ENCODE measurements at places on chromosomes 7 and 10. TPM values are rescaled to one million over a fixed set of nuclear protein-coding genes. Genes with fewer than 3 reads are reported as not detected.
A peak's percentile ranks its signal among the peaks of the same experiment; 100 is the strongest.

DNA sequence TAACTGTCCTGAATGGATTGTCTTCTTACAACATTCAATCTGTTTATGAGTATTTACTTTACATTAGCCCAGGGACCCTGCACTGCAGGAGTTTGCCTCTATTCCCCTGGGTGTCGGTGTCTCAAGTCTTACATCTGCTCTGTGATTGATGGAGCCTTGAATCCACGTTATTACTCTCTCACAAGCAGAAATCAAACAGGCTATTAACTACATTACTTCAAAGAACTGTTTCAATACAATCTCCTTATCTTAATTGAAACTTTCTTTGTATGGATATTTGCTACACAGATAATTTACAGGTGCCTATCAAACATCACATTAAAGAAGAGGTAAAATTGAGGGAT is 3.1 kb upstream of the ARID5B start:
- DNase-seq = no peak

DNA sequence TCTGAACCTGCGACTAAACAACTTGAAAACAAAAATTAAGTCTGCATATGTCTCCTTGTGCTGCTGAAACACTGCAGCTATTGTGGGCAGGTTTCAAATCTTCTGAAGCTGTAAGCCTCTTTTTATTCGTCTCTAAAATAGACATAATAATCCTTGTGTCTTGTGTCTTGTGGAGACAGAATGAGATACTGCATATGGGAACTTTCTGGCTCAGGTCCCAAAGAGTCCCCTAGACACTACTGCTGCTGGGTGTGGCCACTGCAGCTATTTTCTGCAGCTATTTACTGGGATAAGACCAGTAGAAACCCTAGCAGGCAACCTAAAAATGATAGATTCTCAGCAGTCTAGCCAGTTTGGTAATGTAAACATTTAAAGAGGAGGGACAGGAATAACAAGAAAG is 252.0 kb downstream of the ELMO1 start:
- DNase-seq = no peak

ITIH2 gene
- not detected for total RNA-seq

DNA sequence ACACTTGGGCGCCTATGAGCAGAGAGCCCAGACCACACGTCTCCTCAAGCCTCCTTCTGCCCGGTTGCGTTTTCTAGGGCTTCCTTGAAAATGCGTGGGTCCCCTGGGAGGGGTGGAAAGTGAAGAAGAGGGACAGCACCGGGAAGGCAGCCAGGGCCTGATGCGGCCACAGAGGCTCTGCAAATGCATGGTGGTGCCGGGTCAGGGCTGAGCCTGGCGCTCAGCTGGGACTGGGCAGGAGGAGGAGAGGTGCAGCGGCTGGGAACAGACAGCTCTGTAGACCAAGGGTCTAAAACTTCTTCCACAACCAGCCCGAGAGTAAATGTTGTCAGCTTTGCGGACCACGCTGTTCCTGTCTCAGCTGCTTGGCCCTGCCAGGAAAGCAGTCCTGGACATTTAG is 1.6 kb downstream of the DPYSL4 start:
- DNase-seq = no peak

DNA sequence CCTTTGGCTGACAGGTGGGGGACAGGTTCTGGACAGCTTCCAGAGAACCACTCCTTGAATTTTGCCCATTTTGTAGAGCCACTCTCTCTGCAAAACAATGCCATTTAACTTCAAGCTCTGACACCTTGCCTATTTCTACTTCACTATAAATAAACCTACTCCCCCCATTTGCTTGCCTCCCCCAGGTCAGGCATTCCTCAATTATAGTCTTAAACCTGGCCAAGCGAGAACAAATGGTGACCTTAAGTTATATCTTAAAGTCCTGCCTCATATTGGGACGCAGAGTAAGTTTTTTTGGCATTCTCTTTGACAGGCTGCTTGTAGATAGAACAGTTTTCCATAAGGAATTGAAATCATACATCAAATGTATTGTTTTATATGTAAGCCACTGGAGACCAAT is 706.9 kb downstream of the LRMDA start:
- DNase-seq = no peak

ZNF33A gene
- total RNA-seq = 14.5 TPM

RNF32 gene
- 0.26 TPM for total RNA-seq

DNA sequence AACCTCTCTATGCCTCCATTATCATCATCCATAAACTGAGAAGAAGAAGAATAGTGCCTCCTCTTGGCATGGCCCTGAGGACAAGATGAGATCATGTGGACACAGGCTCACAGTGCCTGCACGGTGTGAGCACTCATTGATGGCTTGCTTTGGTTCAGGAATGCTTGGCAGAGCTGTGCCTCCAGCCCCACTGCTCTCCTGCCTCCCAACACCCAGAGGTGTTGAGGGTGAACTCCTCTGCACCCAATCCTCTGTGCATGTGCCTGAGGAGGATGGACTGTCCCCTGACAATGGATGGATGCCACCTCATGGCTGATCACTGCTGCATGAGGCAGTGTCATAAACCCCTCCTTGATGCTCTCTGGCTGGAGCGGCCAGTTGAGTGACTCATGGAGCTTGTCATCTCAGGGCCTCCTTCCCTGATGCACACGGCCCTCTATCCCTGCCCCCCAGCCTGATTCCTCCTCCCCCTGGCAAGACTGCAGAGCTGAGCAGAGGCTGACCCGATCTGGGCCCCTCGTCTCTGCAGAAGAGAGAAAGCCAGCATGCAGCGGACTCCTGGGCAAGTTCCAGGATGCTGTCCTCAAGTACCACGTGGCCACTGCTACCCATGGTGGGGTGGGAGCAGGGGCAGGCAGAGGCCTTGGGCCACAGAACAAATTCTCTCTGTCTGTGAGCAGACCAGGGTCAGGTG is 136.3 kb downstream of the KCNMA1 start:
- no peak for DNase-seq

DNA sequence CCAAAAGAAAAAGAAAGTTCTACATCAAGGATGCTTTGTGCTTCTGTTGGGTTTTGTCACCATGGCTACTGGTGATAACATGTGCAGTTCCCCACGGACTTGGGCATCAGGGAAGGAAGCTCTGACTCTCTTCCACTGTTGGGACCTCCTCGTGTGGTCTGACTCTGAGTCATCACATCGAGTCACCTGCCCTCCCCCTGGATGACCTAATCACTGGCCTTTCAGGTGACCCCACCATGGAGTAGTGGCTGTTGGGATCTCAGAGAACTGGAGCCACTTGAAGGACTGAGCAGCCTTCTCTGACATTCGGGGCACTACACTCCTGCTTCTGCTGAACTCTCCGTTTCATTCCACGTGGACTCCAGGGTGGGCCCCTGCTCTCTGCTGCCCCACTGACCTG is 60.8 kb upstream of the DOCK1 start:
- DNase-seq = no peak

GPR15LG gene
- not detected for total RNA-seq

CLDN15 gene
- total RNA-seq = 3.2 TPM

DNA sequence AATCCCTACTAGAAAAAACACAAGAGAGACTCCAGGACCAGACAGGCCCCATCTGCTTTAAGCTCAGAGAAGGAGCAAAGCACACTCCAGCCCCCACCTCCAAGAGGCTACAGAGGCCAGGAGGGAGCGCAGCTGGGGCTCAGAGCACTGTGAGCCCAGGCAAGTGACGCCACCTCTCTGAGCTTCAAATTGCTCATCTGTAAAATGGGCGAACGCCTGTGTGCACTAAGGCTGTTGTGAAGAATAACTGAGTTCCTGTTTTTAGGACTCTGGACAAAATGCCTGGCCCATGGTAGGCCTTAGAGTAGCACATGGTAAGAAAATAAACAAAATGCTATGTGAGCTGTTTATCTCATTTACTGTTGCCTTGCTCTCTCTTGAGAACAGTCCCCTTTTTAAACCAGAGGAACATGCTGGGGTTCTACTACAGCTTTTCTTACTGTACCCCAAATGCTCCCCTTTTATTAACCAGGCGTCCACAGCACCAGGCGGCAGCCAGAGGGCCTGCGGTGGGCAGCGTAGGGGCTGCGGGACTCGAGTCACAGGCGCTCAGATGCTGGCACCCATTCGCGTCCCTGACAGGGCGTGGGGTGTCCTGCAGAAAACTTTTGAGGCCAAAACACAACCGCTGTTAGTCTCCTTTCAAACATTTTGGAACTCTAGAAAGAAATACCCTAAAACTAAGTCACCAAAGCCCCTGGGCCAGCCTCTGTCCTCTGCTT is 103.8 kb downstream of the TAX1BP1 start:
- DNase-seq = no peak

PDCD4 gene
- 72.4 TPM for total RNA-seq

DNA sequence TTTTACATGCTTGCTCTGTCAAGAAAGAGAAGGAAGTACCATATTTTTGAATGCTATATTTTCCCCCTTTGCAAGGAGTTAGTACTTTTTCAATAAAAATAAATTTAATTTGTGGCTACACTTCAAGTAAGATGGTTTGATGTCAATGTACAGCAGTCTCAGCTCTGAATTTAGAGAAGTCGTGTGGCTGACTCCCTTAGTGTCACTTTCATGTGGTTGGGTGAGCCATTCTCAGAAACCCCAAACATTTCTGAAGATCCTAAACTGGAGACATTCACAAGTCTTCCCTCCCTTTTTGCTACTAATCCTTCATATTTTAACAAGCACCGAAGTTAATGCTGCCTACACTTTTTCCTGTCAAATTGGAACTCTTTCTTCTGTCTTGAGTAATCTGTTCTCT is 244.4 kb downstream of the DYNC1I1 start:
- DNase-seq = no peak

GRCh38 chr7:116495736-116496135 is 3.8 kb upstream of the CAV2 start:
- DNase-seq = no peak

DNA sequence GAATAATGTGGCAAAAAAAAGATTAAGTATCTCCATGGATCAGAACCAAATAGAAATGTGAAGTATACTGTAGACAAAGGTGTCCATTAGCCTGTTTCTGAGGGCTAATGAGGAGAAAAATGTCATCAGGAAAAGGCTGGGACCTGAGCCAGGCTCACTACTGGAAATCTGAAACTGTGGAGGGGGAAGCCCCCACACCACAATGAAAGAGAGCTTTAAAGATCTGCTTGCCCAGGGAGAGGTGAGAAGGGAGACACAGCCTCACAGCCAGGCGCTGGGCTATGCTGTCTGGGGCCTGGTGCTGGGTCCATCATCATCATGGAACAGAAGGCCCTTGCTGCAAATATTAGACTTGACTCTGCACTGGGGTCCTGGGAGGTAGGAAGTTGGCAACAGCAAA is 90.4 kb downstream of the OSBPL3 start:
- no peak for DNase-seq

OLAH gene
- total RNA-seq = 0.26 TPM

DNA sequence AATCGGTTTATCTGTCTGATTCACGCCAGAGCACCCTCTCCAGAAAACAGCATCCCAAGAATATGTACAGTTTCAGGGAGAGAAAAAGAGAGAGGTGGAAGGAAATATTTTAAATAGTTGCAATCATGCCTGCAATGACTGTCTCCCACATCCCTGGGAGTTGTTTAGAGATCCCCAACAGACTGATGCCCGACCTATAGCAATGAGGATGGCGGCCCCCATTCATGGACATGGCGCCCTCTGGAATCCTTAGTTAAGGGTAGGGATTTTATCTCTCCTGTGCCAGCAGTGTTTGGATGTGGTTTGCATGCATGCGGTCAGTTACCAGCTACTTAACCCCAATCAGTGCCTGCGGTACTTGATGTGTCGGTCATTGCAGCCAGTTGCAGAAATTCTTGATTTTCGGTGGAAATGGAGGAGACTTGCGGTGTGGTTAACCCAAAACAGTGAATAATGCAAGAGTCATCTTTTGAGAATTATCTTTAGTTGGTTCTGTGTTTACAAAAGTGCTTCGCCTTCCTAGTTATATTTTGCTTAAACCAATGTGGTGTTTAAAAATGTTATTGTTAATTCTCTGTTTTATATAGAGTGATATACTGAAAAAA is 186.0 kb upstream of the TCF7L2 start:
- no peak for DNase-seq

FAM53B gene
- total RNA-seq = 15.2 TPM

GRCh38 chr10:16765509-16766375 is 51.5 kb downstream of the RSU1 start:
- DNase-seq = no peak

- no peak for DNase-seq
Measured at GRCh38 chr10:13231190-13231589, 3.0 kb downstream of the UCMA start.

GRCh38 chr10:22779331-22780019 is 65.1 kb upstream of the PIP4K2A start:
- no peak for DNase-seq

DNA sequence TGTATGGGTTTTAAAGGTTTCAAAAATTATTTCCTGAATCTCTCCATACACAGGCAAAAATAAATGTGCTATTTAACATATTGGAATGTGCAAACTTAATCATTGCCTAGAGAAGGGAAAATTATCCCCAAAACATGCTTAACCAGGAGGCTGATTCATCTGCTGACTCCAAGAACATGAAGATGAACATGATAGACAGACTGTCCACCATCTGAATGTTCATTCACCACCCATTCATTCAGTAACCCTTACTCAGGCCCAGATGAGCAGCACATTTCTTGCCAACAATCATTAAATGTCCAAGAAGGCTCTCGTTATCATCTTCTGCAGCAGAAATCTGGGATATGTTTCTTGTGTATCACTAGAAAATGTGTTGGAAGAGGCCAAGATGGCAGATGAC is 110.6 kb downstream of the PPP1R9A start:
- DNase-seq = no peak

CALHM1 gene
- total RNA-seq = not detected

GRCh38 chr10:93993782-93994437 is at the start of gene PLCE1:
PLCE1 (plus strand) TSS chr10:93993931; CDS start chr10:94031047, 37,116 bp downstream.
- DNase-seq = peak; percentile 29

DOCK1 gene
- 69.3 TPM for total RNA-seq

TAS2R41 gene
- not detected for total RNA-seq

DNA sequence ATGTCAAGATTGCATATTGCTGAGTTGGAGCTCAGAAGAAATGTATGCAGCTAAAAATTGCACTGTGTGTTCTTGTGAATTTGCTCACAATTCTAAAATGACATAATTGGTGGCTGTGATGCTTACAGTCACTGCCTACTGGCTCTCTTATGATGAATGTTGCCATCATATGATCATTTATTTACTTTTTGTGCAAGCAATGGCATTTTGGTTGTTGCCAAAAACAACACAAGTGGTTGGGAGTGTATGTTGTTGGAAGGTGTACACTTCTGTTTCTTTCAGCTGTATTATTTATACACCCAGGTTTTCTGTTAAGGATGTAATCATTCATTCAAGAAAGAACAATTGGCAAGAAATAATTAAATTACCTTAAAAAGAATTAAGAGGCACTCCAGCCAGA is 28.9 kb downstream of the PON1 start:
- DNase-seq = no peak

DNA sequence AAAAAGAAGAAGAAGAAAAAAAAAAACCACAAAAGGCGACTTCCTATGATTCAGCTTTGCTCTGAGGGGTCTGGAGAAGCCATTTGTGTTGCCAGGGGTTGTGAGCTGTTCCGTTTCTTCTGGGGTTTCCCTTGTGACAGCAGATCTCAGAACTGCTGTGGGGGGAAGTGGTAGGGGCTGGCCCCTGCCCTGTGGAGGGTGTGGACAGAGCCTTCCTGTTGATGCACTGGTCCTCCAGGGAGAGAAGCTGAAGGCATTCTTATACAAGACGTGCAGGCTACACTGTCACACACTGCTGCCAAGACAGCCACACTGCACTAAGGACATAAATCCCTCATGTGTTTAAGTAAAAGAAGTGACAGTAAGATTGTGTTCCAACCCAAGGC is 17.3 kb upstream of the CSGALNACT2 start:
- DNase-seq = no peak

- no peak for DNase-seq
Measured at GRCh38 chr7:64562256-64562625, 630 bp downstream of the ZNF680 start.

HOXA13 gene
- not detected for total RNA-seq

GRCh38 chr7:87561102-87561501 is 39.6 kb downstream of the ABCB1 start:
- no peak for DNase-seq

GDF10 gene
- total RNA-seq = not detected

All from dermis microvascular lymphatic vessel endothelial cell (primary cell).